Left cardiac atrium (tissue), 4 donors: ENCODE measurements at places on chromosomes 7 and 10. TPM values are rescaled to one million over a fixed set of nuclear protein-coding genes. Genes with fewer than 3 reads are reported as not detected.

Gene CYP3A4
- 0.34 TPM for total RNA-seq

Gene ADARB2
- not detected for total RNA-seq

Gene NUTM2D
- total RNA-seq: 4.2 TPM

Gene LSM5
- total RNA-seq: 44.3 TPM

Gene ZC3HAV1
- total RNA-seq: 16.4 TPM

Gene PALD1
- total RNA-seq: 8.3 TPM

Gene SLC26A5
- total RNA-seq: not detected

Gene AGFG2
- total RNA-seq: 21.0 TPM

Gene MYH16
- not detected for total RNA-seq

Gene HABP2
- not detected for total RNA-seq

Gene CREB3L2
- total RNA-seq: 41.5 TPM

Gene ASIC3
- 4.0 TPM for total RNA-seq

Gene ATRNL1
- total RNA-seq: 0.38 TPM

Gene NPTX2
- 5.8 TPM for total RNA-seq

Gene SPDYE2B
- not detected for total RNA-seq

Gene GIMAP4
- total RNA-seq: 40.4 TPM

Gene UBE2D4
- 38.8 TPM for total RNA-seq

Gene PRSS1
- total RNA-seq: not detected

Gene CFAP46
- total RNA-seq: 1.7 TPM

Gene SYT15
- total RNA-seq: 4.9 TPM

Gene ARPC1B
- total RNA-seq: 71.7 TPM

Gene ASB10
- 8.2 TPM for total RNA-seq

Gene PLCE1
- total RNA-seq: 15.2 TPM

Gene AGAP5
- total RNA-seq: 4.2 TPM
